GM18507 (cell line): ENCODE measurements at places on chromosomes 16 and 17.
A peak's percentile ranks its signal among the peaks of the same experiment; 100 is the strongest.

DNA sequence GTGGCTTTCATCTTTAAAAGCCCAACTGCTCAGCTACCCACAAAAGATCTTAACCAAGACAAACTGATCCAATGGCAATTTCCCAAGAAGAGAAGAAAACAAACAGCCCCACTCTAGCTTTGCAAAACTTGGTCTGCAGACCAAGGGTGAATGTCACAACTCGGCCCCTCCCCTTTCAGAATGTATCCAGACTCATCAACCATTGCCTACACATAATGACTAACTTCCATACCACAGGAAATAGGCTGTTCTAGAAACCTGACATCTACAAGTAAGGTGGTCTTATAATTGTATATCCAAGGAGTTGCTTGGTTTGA, 16.0 kb downstream of the DCUN1D3 start:
- DNase-seq = no peak

DNA sequence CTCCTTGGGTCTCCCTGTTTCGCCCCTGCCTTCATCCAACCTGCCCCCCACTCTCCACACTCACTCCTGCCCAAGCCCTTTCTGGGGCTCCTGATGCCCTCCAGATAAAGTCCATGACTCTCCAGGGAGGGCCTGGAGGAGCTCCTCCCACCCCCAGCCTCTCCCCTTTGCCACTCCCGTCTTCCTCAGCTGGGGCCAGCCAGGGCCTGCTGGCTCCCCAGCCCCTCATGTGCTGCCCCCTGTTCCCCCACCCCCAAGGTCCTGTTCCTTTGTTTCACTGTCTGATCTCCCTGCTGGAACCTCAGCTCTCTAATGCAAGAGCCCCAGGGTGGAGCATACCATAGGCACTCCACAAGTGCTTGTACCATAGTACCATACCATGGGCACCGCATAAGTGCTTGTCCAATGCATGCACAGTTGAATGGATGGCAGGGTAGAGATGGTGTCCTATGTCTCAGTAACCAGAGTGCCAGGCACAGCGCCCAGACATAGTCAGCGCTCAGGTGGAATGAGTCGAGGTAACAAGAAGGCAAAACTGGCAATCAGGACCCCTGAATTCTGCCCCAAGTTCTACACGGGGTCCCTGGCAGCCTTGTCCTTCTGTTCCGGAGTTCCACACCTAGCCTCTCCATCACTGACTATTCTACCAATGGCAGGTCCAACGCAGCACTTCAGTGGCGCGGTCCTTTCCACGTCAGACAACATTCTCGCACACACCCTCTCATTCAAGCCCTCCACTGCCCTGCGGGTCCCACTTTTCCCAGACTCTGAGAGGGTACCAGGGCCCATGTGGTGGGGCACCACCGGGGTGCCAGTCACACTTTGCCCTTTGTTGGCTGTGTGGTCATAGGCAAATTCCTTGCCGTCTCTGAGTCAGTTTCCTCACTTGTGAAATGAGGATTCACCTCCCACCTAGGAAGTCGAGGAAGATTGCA, 1.4 kb downstream of the PLCD3 start:
- no peak for DNase-seq

GRCh38 chr16:21083729-21084268, 66.8 kb downstream of the DNAH3 start:
- DNase-seq = peak; percentile 29

GRCh38 chr16:74726716-74727115, 26.1 kb upstream of the MLKL start:
- DNase-seq = peak; percentile 18

DNA sequence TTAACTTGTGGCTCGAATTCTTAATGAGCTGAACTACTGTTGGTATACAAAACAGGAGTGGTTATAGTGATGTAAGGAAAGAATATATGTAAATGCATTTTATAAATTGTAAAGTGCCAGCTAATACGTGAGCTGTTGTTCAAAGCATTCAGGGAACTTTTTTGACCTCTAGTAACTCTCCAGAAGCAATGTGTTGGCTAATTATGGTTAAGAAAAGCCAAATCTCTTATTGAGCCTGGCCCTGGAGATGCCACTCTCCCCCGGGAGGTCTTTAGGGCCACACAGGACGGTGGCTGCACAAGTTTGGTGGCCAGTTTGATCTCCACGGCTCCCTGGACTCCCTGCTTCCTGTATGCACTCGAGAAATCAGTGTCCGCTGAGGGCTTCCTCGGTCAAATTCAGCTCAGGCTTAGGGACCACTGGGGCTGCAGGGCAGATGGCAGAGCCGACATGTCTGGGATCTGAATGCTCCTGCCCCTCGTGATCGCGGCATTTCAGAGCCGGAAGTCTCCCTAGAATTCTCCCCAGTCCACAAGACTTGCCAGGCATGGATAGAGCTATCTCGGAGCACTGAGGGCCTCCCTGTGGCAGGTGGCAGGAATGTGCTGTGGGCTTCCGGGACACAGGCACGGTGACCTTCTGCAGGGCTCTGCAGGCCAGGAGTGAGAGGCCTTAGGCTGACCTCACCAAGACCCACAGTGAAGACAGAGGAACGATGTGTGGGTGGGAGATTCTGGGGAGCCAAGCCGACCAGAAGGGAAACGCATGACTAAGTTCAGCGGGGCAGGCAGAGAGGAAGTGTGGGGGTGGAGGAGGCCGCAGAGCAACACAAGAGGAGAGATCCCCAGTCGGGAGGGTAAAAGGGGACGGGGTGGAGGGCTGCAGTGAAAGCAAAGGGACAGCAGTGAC, 18.6 kb upstream of the PITPNM3 start:
- DNase-seq = peak; percentile 65

DNA sequence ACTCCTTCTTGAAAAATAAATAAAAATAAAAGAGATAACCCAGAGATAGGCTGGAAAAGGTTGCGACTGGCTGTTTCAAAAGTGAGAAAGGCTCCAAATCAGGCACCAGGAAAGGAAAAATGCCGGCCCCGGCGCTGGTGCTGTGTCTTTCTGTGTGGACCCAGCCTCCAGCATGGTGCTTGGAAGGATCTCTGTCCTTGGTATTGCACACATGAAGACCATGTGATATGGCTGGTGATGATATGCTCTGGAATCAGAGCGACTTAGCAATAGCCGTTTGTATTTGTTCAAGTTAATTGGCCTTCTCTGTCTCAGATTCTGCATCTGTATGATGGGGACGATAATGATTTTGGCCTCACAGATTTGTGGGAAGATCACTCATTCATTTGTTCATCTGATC, 3.4 kb downstream of the WSCD1 start:
- DNase-seq = no peak

DNA sequence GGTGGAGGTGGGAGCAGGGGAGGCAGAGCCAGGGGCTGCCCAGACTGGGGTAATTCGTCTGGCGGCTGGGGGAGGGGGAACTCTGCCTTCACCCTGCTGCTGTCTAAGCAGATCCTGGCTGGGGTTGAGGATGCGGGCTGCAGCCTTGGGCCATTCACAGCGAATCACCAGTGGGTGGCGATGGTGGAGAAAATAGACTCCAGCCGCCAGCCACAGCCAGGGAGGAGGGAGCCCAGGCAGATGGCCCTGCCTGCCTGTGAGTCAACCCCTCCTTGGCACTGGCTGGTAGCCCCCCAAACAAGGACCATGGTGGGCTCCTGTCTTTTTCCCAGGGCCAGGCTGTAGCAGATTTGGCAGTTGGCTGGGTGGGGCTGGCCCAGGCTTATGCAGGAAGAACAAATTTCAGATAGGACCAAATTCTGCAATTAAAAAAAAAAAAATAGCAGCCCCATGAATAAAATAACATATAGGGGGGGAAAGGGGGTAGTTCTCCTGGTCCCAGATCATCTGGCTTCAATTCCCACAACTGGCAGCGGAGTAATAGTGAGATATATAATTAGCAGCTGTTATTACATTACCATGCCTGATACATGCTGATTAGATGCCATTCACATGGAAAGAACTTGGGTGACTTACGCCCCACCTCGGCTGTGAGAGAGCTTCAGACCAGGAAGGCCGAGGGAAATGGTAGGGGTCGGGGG, 41.5 kb upstream of the CDH5 start:
- DNase-seq = no peak

DNA sequence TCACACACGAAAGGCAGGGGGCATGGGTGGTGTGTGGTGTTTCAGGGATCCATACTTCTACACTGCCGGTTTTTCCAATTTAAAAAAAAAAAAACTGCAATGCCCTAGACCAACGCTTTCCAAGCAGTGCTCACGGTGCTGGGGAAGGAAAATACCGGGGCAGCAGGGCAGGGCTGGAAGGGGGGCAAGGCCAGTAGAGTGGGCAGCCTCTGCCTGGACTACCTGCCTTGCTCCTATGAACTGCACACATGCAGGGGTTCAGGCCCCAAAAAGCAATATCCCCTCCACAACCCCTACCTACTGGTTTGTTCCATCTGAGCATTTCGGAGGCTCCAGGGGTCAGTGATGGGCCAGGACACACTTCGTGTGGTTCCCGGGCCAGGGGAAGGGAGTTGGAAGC, 29.4 kb downstream of the RPH3AL start:
- DNase-seq = no peak

DNA sequence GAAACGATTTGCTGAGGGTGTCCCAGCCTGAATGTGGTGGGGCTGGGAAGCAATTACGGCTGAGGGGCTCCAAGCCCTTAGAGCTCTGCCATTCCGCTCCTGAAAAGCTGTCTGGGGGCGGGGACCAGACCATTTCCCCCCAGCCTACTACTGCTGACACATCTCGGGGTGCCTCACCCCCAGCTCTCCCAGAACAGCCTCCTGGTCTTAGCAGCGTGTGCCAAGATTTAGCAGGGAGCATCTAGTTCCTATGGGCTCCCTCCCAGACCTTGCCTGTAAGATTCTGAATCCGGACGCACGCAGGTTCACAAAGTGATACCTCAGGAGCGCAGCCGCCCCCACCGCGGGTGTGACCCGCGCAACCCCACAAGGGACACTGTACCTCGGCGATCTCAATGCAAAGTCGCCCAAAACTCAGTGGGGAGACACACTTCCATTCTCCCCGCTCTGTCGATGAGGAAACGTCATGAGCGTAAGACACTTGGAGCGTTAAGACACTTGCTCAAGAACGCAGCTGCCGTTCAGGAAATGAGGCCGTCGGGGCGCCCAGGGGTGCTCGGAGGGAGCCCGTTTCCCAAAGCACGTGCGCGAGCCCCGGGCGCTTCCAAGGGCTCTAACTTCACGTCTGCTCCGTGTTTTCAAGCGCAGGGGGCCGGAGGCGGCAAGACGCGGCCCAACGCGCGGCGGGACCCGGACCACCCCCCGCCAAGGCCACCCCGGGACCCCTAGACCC, 629 bp downstream of the GEMIN4 start:
- no peak for DNase-seq

GRCh38 chr16:71867939-71868338, 16.0 kb downstream of the ZNF821 start:
- no peak for DNase-seq

DNA sequence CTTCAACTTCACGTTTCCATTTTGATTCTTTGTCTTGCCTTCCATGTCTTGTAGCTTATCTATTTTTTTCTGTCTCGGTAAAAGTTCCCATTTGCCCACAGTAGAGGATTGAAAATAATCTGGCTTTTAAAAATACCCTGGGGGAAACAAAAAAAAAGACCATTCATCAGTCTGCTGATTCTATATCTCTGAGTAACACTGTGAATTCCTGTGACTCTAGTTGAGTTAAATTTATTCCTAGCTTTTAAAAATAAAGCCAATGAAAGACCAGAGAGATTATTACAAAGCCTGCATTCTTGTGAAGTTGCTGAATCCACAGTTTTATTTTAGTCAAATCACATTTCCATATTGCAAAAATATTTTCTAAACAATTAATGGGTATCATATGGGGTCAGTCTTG, 532.3 kb downstream of the CDH13 start:
- no peak for DNase-seq

- no peak for DNase-seq
These were observed 135.6 kb upstream of the IRX3 start for GRCh38 chr16:54422159-54422558.
